CD4-positive, alpha-beta T cell (primary cell): ENCODE measurements at places on chromosomes 12 and 14.

- DNase-seq = no peak
Observed at GRCh38 chr14:46490238-46490685, 161.3 kb downstream of the RPL10L start.

DNA sequence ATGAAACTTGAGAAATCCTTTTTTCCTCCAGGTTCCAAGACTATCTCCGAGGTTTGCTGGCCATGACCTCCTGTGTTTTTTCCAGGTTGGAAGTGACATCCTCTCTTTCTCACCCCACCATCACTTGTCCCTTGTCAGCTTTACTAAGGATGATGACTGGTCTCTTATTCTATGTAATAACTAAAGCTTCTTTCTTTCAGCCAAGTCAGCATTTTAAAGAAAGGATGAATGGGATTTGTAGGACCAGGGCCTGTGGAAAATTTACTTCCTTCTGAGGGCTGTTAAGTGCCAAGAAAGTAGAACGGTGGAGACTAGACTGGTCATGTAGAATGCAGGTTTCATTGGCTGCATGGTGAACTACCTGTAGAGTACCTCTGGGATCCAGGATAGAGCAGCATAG is 73.6 kb downstream of the FIGNL2 start:
- DNase-seq = no peak

- no peak for DNase-seq
Observed at GRCh38 chr14:75267141-75267721, 11.4 kb upstream of the FOS start.

GRCh38 chr12:58888131-58888783 is 32.0 kb downstream of the LRIG3 start:
- DNase-seq = no peak

- no peak for DNase-seq
Observed at GRCh38 chr12:21991526-21991925, 50.3 kb upstream of the ABCC9 start.

GRCh38 chr12:55906056-55906455 is 21.6 kb downstream of the PYM1 start:
- DNase-seq = no peak
